ENCODE measurements at places on chromosomes 5 and 9.

- no peak for DNase-seq
Measured at GRCh38 chr5:124468671-124469411, 277.6 kb downstream of the ZNF608 start.

DNA sequence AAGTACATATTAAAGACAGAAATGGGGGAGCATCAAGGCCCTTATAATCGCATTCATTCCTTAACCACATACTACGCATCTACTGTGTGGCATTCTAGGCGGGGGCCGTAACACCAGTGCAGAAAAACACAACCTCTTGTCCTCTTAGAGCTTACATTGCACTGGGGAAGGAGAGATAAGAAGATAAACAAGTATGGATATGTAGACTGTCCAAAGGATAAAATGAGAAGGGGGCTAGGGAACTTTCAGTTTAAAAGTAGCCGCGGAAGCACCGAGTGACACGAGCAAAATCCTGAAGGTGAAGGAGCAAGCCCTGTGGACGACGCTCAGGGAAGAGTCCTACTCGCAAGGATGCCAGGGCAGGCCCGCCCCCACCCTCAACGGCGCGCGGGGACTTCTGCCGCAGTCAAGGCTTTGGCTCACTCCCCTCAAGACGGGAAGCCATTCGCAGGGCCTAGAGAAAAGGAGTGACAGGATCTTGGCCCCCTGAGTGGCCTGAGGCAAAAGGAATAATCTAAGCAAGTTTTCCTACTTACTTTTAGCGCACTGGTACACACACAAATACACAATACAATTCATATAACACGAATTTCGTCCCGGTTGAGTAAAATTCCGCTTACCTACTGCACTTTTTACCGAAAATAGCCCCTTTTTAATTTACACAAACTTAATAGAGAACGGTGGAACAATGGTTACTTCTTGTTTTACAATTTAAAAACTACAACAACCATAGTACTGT is 1.3 kb upstream of the NIPBL start:
- peak; percentile 34 for DNase-seq

- DNase-seq: no peak
Measured at GRCh38 chr5:20466512-20466911, 478.5 kb upstream of the CDH18 start.

DNA sequence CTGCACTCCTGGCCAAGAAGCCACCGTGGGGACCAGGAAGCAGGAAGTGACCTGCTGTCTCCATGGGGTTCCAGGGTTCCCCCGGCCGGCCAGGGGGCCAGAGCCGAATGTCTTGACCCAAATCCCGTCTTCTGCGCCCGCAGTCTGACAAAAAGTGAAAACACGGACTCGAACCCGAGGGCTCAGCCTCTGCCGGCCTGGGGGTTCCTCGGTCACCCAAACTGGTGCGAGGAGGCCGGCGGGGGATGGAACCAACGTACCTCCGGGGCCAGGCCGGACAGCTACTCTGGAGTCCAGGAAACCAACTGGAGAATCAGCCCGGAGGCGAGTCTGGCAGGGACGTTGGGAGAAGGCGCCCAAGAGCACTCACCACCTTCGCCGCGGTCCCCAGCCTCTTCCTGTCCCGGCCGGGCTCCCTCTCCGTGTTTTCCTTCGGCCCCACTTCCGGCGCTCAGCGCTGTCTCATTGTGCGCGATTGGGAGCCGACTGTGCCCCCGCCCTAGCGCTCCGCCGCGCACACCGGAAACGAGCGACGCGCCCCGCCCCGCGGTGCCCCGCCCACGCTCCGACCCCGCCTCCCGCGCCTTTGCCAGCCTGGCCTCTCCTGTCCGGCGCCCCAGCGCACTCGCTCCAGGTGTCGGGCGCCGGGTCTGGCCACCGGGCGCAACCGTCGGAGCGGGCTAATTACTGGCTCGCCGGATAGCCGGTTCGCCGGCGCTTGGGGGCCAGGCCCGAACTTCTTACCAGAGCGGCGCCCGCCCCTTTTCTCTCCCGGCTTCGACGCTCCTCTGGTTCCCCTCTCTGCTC is at the start of gene TUT7:
Gene TUT7, minus strand, starts transcription at position 400 of the 807 bp plus-strand sequence. CDS start 1,211 bp downstream, outside the sequence.
- peak; percentile 95 for DNase-seq

DNA sequence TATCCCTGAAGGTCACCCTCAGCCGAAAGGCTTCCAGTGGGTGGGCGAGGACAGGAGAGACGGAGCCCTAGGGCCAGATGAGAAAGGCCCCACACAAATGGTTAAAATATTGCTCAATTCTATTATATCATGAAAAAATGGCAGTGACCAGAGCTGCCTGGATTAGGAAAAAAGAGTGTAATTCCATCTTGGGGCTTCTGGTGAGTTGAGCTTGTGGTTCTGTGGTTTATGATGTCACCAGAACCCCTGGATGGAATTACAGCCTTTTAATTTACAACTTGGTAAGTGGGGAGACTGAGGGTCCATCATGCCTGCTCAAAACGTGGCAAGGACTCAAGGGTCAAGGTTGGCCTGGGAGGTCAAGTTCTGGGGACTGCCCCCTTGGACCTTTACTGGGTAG is 55.5 kb upstream of the STC2 start:
- DNase-seq: peak; percentile 27

DNA sequence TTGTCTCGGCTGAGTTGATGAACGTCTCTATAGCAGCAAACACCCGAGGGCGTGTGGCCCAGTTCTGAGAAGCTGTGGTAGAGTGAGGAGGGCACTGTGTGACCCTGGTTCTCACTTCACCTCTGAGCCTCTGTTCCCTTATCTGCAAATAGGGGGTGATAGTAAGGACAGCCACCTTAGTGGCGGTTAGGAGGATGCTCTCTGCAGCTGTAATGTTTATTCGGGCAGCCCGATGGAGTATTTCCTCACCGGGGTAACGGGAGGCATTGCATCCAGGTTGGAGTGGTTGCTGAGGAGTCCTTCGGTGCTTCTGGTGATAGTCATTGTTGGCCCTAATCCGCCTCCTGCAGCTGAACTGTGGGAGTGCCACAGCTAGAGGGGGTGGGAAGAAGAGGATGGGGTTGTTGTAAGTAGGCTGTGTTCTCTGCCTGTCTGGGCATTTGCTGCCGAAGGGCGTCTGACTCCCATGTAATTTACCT is 13.9 kb downstream of the PRRC2B start:
- no peak for DNase-seq

DNA sequence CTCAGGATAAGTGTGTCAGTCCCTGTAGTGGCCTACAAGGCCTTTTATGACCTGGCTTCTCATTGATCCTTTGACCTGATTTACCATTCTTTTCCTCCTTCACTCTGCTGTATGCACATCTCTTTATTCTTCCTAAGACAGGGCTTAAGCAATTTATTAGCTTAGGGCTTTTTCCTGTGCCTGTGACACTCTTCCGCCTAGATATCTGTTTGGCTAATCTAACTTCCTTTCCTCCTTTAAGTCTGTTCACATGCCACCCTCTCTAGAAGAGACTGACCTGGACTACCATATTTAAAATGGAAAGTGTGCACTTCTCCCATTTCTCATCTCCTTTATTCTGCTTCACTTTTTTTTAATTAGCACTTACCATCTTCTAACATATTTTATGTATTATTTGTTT is 29.1 kb downstream of the FOCAD start:
- no peak for DNase-seq

GRCh38 chr5:78649211-78649695 is 681 bp upstream of the LHFPL2 start:
- DNase-seq: no peak

GRCh38 chr5:61468483-61468865 is 136.4 kb downstream of the ZSWIM6 start:
- DNase-seq: no peak

- DNase-seq: no peak
Measured at GRCh38 chr5:83156001-83156400, 78.7 kb downstream of the XRCC4 start.

DNA sequence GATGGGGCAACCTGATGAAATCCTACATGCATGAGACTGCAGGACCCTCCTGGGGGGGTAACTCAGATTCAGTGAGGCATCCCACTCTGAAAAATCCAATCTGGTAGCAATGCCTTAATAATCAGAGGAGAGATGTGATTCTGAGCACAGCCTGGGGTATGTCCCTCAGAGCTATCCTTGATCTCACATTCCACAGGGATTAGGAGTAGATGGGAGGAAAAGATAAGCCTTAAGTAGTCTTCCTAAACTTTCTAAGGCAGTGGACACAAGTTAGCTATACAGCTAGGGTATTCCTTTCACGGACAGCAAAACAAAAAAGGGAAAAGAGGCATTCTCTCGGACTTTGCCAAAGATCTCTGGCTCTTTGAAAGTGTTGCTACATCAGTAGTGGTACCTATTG is 3.9 kb upstream of the SPATA9 start:
- peak; percentile 49 for DNase-seq

DNA sequence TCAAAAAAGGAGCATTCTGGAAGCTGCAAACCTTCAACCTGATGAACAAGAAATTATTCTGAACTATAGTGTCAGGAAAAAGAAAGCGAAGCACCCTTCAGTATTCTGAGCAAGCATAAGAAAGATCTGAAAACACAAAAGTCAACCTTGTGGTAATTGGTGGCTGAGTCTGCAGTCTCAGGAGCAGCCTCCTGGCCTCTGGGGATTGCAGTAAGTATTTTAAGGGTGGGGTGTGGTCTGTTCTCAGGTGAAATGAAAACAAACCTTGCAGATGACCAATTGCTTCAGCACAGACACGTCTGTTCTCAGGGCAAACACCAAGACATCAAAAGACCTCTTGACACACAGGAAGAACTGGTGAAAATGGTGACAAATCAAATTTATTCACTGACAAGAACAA is 147.8 kb upstream of the RAPGEF1 start:
- DNase-seq: no peak

DNA sequence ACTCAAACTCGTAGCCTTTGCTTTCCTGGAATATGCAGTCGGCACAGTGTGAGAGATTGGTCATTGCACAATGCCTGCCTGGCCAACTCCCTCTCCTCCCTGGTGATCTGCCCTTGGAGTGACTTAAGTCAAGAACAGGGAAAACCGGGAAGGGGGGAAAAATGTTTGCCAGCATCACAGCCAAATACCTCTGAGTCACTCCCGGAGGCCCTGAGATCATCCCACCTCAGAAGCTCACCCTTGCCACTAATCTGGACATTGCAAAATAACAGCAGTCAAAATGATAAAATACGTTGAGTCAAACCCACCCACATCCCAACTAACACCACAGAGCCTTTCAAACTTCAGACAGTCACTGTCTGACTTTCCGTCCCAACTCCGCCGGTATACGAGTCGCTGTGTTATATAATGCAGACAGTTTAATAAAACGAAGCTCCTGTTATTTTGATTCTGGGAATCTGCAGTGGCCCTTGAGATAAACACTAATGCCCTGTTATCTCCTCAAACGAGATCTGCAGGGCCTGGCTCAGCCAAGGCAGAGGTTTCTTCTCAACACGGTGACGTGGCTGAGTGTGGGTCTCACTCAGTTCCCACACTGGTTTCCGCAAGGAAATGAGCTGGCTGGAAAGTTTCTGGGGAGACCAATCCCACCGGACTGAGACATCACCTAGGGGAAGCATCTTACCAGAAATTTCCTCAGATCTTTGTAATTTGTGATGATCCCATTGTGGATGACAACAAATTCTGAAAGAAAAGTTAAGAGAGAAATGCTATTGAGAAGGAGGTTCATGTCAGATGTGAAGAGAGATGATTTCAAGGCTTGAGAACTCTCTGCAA is 22.1 kb downstream of the GFPT2 start:
- DNase-seq: peak; percentile 98
